ENCODE measurements at places on chromosomes 6 and 20.

- no peak for DNase-seq
These were observed 18.2 kb downstream of the STMND1 start for GRCh38 chr6:17120019-17120418.

GRCh38 chr6:84772428-84773132, 8.2 kb upstream of the TBX18 start:
- DNase-seq, result no peak

- DNase-seq, result no peak
These were observed 9.6 kb downstream of the DYNLRB1 start for GRCh38 chr20:34525709-34526416.

- DNase-seq, result no peak
These were observed 45.5 kb upstream of the SUPT3H start for GRCh38 chr6:45423111-45423823.

GRCh38 chr6:169224185-169224695, 29.4 kb downstream of the THBS2 start:
- DNase-seq, result no peak

GRCh38 chr6:15431762-15432483, 186.1 kb downstream of the JARID2 start:
- no peak for DNase-seq

DNA sequence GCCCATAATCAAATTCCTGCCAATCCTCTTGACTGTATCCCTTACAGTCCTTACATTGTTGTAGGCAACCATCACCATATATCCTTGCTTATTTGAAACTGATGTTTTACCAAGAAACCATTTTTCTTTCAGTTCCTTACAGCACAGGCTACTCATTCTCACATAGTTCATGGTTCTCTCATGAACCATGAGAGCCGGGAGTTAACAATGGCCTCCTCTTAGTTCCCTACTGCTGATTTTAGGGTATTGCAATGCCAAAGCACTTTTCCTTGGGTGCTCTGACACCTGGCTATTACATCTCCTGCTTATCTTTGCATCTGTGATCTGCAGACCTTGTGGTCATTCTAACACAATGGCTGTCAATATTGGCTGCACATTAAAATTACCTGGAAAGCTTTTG, 133.4 kb downstream of the MYB start:
- DNase-seq, result no peak

DNA sequence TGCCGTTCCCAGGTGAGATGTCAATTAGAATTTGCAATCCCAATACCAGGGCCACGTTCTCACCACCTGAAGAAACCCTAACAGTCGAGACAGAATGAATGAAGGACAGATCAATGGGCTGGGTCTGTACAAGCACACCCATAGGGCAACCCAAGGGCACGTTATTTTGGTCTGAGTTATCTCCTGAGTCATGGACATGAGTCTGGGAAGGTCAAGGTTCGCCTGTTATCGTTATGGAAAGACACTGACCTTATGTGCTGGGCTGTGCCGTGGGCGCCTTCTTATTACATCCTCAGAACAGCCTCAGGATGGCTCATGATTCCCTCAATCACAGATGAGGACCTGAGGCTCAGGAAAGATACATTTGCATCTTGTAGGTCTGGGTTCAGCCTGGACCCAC, 175.0 kb upstream of the SULF2 start:
- no peak for DNase-seq

- no peak for DNase-seq
These were observed 156.4 kb downstream of the ASCC3 start for GRCh38 chr6:100724696-100725095.

DNA sequence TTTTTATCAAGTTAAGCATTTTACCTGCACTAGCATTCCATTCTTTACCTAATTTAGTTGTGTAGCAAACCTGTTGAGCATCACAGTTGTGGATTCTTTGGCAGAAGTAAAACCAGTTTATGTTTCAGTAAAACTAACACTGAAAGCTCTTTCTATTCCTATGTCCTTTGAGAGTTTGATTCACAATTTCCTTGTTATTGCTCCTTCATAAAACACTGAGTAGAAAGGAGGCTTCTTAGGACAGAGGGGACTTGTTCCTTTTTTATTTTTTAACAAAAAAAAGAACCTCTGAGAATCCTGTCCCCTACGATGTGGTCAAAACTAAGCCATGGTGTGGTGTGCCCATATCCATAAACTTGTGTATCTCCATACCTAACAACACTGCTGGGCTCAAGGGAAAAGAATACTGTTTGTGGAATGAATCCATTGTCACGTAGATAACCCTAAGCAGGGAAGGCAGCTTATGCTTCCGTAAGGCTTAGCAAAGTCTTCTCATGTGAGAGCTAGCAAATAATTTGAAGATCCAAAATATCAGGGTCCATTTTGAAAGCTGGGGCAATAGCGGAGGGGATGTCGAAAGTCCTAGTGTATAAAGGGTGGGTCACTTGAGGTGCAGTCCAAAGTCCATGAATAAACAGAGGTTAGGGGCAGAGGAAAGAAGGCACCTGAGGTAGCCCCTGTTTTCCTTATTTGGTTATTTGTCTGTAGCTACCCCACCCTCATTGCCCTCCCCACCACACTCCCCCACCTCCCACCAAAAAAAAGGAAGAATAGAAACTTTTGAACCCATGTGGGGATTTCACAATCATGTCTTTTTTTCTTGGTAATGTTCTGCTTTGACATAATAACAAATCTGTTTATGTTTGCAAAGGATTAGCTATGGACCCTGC, 71.0 kb downstream of the PLAGL1 start:
- no peak for DNase-seq

GRCh38 chr6:119308048-119308570, 41.5 kb downstream of the MAN1A1 start:
- DNase-seq, result no peak

GRCh38 chr6:53956804-53957203, 154.4 kb upstream of the MLIP start:
- DNase-seq, result no peak

DNA sequence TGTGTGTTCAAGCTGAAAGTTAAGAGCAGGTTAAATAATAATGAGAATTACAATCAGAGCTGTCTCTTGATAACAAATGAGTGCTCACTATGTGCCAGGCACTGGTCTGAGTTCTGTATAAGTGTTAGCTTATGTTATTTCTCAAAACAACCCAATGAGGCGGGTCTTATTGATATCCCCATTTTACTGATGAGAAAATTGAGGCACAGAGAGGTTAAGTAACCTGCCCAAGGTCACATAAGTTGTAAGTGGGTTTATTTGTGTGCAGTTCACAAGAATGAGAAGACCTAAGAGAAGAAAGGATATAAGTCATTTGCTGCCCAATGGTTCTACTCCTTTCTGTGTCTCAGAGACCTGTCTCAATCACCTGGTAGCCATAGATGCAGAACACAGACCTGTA, 34.1 kb upstream of the ARMH2 start:
- no peak for DNase-seq

GRCh38 chr6:46746696-46747095, at the start of gene ANKRD66:
Gene ANKRD66, plus strand, starts transcription at chr6:46746933. Its CDS starts 5,016 bp downstream, at chr6:46751949.
- DNase-seq, result no peak

GRCh38 chr20:33419140-33419974, 18.0 kb upstream of the CDK5RAP1 start:
- no peak for DNase-seq

DNA sequence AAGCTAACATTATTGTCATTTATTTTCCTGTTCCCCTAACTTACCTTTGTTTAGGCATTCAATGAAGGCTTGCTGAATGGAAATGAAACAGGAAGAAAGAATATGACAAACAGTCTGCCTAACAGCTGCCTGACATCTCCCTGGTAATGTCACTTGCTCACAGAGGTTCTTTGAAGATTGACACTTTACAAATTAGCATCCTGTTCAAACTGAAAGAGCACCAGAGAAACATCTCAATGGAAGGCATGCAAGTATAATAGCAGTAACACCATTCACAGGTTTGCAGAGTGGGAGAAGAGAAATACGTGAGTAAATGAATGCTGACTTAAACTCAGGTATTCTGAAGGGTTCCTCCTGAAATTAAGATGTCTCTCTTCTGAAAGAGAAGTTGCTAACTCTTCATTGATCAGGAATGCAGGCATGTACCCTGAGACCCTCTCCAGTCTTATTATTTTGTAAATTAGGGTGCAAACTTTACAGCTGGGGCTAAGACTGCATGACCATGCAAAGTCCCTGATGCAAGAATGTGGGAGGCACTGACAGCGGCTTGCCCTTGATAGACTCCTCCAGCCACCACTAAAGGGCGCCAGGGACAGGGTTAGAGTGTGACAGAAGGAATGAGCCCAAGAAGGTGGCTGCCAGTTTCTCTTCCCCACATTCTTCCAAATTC, 1.3 kb upstream of the SMLR1 start:
- no peak for DNase-seq

- DNase-seq, result no peak
These were observed 329.0 kb upstream of the MARCKS start for GRCh38 chr6:113528111-113528510.

DNA sequence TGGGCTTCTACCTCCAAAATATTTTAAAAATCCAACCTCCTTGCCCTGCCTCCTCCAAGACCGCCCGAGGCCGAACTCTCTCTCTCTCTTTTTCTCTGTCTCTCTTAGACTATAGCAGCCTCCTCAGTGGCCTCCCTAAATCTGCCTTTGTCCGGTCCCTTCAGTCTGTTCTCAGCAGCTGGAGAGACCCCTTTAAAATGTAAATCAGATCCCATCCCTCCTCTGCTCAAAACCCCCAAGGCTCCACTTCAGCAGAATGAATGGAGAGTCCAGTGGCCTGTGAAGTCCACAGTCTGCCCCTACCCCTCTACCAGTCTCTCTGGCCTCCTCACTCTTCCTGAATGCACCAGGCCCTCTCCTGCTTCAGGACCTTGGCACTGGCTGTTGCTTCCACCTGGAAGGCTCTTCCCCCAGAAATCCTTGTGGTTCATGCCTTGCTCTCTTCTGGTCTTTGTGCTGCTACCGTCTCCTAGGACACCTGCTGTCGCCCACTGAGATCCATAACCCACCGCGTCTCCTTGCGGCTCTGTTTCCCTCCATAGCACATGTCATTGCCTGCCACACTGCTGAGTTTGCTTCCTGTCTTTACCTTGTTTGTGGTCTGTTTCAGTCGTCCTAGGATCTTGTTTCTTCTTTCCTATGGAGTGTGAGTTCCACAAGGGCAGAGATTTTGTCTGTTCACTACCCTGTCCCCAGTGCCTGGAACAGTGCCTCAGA, 6.0 kb downstream of the MLN start:
- no peak for DNase-seq

DNA sequence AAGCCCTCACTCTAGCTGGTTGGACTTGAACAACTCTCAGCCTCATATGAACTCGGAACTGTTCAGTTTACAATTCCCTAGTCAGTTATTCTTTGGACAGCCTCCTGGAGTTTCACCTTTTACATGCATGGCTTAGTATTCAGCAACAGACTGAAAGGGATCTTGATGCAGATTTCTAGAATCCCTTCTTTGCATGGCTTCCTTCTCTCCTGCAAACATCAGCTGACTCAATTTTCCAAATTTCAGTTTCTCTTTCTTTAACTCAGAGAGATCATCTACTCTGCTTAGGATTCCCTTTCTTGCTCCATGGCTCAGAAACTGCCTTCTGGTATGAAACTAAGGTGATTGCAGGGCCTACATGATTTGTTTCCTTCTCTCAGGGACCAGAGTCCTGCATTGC, 99.6 kb downstream of the CEP57L1 start:
- no peak for DNase-seq

DNA sequence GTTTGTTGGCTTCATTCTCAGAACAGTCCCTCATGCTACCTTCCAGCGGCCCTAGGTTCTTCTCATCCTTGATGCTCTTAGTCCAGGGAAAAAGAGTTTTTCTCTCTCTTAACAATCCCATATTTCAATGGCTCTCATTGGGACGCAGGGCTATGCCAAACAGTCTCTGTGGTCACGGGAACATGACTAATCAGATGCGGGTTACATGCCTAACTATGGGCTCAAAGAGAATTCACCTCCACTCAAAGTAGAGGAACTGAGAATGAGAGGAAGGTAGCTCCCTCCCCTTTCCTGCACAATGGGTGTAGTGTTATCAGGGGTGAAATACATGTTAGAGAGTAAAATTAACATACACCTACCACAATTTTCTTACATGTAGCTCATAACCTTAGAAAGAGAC, 18.1 kb upstream of the ATRN start:
- no peak for DNase-seq

DNA sequence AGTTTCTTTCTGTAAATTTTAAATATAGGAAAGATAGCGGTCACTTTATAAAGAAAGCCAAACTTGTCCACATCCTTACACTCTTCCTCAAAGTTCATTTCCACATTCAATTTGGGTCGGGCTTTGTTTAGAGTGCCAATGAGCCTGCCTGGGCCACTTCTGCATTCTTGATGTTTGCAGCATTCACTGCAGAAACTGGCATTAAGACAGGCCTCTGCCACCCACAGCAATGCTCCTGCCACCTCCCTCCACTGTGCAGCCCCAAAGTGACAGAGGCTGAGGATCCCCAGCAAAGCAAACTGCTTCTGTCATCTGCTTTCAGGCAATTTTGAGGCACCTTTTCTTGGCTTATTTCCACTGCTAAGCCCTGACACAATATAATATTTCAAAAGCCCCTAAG, 61.2 kb downstream of the TNFAIP3 start:
- no peak for DNase-seq

DNA sequence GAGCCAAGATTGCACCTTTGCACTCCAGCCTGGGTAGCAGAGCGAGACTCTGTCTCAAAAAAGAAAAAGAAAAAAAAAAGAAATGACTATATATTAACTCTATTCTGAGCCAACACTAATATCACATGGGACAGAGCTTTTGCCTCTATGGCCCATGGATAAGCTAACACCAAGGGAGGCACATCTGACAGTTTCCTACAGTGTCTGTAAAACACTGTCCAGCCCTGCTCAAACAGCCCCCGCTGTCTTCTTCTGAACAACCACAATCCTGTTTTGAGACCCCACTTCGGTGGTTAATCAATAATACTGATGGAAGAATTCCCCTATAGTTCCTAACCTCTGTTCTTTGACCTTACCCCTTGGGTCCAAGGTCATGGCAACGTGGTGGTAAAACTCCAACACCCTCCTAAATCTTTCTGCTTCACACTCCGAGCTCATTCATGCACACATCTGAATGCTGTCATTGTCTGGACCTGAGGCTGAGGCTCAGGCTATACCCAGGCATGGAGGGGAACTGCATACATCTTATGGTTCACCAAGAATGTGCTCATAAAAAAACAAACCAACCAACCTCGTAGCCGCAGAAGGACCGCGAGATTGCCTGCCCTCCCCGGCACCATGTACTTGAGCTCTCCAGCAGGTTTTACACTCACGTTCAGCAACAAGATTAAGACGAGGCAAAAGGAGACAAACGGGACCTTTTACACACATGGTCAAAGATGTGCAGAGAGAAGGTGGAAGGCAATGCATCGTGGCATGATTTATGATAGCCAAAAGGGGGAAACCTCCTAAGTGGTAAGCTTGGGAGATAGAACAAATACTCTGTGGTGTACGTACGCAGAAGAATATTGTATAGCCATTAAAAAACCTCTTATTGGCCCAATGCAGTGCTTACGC, 105.4 kb upstream of the NFATC2 start:
- DNase-seq, result no peak

DNA sequence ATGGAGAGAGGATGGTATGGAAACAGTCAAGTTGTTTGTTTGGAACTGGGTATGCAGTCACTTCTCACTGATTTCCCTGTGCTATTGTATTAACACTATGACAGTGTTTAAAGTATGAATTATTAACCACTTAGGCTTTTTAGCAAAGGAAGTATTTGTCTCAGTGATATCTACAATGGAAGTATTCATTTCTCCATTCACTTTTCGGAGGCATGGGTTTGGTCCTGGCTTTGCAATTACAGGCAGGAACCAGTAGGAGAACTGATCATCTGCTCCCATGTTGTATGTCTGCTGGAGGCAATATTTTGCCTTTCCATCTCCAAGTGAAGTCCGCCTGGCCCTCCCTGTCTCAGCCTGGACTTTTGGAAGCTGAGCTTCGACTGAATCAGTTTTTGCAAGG, 30.6 kb upstream of the EXOC2 start:
- DNase-seq, result no peak

Data from NCI-H187 treated with DMSO at 0.1 percent for 48 hours (cell line).